ENCODE measurements at places on chromosomes 4 and X. TPM values are rescaled to one million over a fixed set of nuclear protein-coding genes. Genes with fewer than 3 reads are reported as not detected.
A peak's percentile ranks its signal among the peaks of the same experiment; 100 is the strongest.

The TLL1 gene
- total RNA-seq: 0.16 TPM

DNA sequence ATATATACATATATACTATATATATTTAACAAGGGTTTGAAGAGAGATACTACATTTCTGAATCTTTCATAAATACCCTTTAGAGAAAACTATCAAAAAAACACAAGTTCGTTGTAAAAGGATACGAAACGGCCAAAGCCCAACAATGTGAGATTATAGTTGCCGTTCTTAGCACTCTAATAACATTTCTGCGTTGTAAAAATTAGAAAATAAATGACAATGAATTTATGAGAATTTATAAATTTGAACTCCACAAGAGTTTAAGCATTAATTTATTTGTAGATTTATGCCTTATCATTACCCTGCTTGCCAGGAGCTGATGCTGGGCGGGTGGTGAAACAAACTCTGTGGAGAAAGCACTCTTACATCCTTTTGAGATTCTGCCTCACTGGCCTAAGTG lies 1.1 kb downstream of the WDR17 start:
- DNase-seq: no peak
- peaks cover 8% of the 10 kb centered on the region for H3K4me1 ChIP-seq
- H3K4me3 ChIP-seq: no peak overlapping the region
- no peaks in the 10 kb centered on the region for H3K36me3 ChIP-seq
- no peaks in the 10 kb centered on the region for H3K27me3 ChIP-seq

DNA sequence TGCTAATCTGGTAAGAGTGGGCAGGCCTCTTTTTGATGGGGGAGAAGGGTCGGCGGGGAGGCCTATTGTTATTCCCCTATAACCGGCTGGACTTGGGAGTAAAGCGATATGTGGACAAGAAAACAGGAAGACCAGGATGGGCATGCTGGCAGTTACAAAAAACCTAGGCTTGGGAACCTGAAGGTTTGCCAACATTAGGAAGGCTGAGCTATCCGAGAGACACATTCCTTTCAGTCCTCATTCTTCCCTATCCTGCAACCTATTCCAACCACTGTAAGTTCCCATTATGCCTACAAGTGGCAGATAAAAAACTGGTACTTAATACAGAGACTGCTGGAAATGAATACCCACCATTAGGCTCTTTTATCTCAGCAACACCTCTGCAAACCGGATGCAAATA lies 32.4 kb upstream of the CT47C1 start:
- H3K36me3 ChIP-seq: no peaks in the 10 kb centered on the region
- peak overlapping the region; percentile 37 for H3K27ac ChIP-seq
- H3K27me3 ChIP-seq: no peaks in the 10 kb centered on the region

GRCh38 chrX:3592184-3592583 lies 121.3 kb downstream of the PRKX start:
- H3K4me1 ChIP-seq: no peaks in the 10 kb centered on the region
- H3K27ac ChIP-seq: no peak overlapping the region
- H3K36me3 ChIP-seq: no peaks in the 10 kb centered on the region

- H3K4me3 ChIP-seq: no peak overlapping the region
- H3K27ac ChIP-seq: peak overlapping the region; percentile 60
- peaks cover 8% of the 10 kb centered on the region for H3K36me3 ChIP-seq
- no peak for DNase-seq
- no peaks in the 10 kb centered on the region for H3K27me3 ChIP-seq
- H3K4me1 ChIP-seq: peaks cover 38% of the 10 kb centered on the region
Observed at GRCh38 chr4:139816856-139817255, 151.2 kb downstream of the MGST2 start.

DNA sequence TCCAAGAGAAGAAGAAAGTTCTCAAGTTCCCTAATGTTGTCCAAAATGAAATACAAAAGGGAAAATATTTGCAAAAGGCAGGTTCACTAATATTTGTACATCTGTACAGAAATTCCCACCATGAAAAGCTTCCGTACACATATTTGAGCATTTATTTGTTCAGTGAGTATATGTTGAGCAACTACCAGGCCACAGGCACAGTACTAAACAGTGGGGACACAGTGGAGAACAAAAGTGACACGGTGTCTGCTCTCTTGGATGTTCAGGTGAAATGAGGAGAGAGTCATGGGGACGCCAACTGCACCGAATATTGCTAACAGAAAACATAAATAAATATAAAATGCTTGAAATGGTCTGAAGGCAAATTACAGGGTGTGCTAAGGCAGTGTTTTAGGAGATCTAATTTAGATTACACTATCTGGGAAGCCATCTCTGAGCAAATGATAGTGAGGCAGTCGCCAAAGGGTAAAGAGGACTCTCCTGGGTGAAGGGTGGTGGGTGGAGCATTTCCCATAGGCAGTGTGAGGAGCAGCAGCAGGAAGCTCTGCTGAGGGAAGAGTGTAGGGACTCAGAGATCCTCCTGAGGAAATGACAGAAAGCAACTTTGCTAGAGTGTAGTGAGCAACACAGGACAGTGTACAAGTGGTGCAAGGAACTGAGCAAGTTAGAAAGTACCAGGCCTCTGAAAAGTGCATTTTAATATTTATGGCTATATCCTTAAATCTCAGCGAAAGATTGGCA lies 375.2 kb downstream of the GALNTL6 start:
- no peaks in the 10 kb centered on the region for H3K27me3 ChIP-seq
- no peaks in the 10 kb centered on the region for H3K36me3 ChIP-seq
- H3K27ac ChIP-seq: no peak overlapping the region

DNA sequence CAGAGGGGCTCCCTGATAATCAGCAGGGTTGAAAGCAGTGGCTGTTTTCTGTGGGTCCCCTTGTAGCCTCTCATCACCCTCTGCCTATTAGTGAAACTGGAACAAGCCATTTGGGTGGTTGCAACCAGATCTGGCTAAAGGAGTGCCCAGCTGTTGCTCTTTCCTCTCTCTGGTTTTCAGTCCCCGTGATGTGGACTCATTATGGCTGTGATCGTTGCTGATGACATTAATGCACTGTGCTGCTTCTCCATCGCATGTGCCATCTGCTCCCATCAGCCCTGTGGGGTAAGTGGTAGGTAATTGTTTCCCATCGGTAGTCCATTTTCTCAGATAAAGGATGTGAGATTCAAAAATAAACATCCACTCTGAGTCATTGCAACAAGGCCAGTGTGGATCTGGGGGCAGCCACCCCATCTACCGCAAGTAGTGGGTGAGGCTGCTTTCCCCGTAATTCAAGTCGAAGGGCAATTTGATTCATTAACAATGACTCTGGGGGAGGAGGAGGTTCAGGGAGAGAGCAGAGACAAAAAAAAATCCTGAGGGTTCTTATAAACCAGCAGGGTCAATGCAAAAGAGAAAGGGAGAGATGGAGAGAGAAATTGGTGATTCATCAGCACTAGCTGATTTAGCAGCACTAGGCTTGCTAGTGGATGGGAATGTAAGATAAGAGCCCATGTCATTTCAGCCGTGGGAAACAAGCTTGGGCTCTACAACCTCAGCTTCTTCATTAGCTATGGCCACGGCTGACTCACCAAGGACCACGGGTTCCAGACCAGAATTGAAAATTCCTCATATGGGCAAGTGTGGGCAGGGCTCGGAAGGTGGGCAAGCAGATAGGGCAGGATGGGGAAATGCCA lies 357.8 kb downstream of the MID1IP1 start:
- no peak for DNase-seq
- no peaks in the 10 kb centered on the region for H3K36me3 ChIP-seq
- H3K27ac ChIP-seq: no peak overlapping the region
- peaks cover 34% of the 10 kb centered on the region for H3K27me3 ChIP-seq
- H3K4me1 ChIP-seq: peaks cover 7% of the 10 kb centered on the region
- H3K4me3 ChIP-seq: no peak overlapping the region

DNA sequence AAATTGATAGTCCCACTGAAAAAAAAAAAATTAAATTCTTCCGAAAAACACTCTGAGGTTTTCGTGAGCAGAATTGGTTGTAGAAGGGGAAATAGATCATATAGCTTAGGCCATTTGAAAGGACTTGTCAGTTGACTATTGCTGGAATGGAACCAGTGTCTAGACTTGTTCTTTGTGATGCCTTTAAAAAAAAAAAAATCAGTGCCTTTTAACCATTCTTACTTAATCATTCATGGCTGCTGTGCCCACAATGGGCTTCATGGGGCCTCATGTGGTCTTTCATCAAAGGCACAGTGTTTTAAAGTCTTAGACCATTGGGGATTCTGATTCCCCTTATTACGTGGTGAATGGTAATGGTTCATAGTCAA lies 139.3 kb downstream of the AFF1 start:
- H3K36me3 ChIP-seq: peaks cover 8% of the 10 kb centered on the region
- H3K4me3 ChIP-seq: no peak overlapping the region
- peak overlapping the region; percentile 17 for H3K27ac ChIP-seq
- DNase-seq: no peak
- H3K4me1 ChIP-seq: peaks cover 23% of the 10 kb centered on the region
- no peaks in the 10 kb centered on the region for H3K27me3 ChIP-seq

GRCh38 chr4:117249333-117249732 lies 164.0 kb upstream of the TRAM1L1 start:
- no peaks in the 10 kb centered on the region for H3K36me3 ChIP-seq
- H3K27ac ChIP-seq: no peak overlapping the region
- no peaks in the 10 kb centered on the region for H3K27me3 ChIP-seq
- no peak for DNase-seq
- no peak overlapping the region for H3K4me3 ChIP-seq

Measured in progenitor cell of endocrine pancreas (in vitro differentiated cells).